ENCODE measurements at places on chromosomes 13 and 19.

GRCh38 chr13:20869540-20869939 is 33.0 kb downstream of the XPO4 start:
- DNase-seq = peak; percentile 50

- DNase-seq = no peak
Measured at GRCh38 chr19:38793177-38793576, 4.2 kb downstream of the LGALS7B start.

GRCh38 chr13:95564091-95564490 is 11.6 kb downstream of the CLDN10 start:
- no peak for DNase-seq

DNA sequence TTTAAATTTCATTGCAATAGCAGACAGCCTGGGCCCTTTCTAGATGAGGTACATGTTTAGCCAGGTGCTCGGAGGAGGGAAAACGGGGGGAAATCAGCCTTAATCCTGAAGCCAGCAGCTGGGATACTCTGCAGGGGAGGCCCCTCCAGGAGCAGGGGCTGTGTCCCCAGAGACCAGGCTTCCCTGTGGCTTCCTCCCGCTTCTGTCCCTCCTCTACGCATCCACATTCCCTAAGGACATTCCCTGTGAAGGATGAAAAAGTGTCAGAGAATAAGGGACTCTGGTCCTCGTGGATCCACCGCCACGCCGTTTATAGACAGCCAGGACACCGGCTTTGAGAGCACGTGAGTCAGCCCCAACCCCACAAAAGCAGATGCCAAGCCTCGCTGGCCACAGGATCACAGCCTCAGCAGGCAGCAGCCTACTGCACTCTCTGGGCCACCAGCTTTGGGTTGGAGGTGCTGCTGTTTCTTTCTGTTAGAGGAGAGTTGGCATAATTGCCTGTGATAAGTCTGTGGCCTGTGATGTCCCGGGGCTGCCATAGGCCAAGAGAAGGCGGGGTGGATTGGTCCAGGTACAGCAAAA is 36.7 kb upstream of the RANBP3 start:
- no peak for DNase-seq
